ENCODE measurements at places on chromosomes 12 and 14. TPM values are rescaled to one million over a fixed set of nuclear protein-coding genes. Genes with fewer than 3 reads are reported as not detected.
A peak's percentile ranks its signal among the peaks of the same experiment; 100 is the strongest.

DNA sequence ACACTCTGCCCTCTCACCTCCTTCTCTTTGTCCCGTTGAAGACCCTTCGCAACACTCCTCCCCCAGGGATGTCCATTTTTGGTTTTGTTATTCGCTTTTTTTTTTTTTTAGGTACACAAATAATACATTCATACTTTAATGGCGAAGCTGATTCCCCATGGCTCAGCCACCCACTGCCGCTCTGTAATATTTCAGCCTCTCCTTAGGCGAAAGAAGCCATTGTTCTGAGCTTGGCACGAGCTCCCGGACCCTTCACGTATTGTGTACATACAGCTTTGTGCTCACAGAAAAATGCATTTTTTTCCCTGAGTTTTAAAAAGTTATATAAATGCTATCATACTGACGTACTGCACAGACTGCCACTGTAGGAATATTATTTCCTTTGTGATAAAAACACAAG is 115.0 kb downstream of the TMEM132C start:
- no peak for DNase-seq

Gene LRRC10
- not detected for total RNA-seq

DNA sequence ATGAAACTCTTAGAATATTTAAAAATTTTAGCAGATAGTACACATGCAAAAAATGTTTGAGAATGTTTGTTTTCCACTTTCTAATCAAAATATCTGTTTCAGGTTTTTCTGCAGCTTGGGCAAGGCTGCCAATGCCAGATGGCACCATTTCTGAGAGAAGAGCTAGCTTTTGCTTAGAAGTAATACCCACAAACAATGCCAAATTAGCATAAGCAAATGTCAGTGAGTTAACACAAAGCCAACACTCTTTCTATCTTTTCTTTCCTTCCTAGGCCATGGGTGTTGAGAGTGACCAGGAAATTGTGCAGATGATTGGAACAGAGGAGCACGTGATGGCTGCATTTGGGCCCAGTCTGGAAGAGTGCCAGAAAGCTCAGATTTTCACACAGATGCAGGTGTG is 35.2 kb downstream of the POLR3B start:
- DNase-seq = no peak

GRCh38 chr14:52080808-52081755 is 12.2 kb upstream of the NID2 start:
- no peak for DNase-seq

GRCh38 chr14:95208598-95208997 is 51.3 kb upstream of the DICER1 start:
- no peak for DNase-seq

- DNase-seq = no peak
Observed at GRCh38 chr12:68332728-68333630, 817 bp upstream of the MDM1 start.

Gene KRT78
- not detected for total RNA-seq

Gene RILPL2
- total RNA-seq = 2.7 TPM

Gene KRT2
- total RNA-seq = not detected

GRCh38 chr14:60707858-60708257 is 16.3 kb downstream of the SIX4 start:
- no peak for DNase-seq

DNA sequence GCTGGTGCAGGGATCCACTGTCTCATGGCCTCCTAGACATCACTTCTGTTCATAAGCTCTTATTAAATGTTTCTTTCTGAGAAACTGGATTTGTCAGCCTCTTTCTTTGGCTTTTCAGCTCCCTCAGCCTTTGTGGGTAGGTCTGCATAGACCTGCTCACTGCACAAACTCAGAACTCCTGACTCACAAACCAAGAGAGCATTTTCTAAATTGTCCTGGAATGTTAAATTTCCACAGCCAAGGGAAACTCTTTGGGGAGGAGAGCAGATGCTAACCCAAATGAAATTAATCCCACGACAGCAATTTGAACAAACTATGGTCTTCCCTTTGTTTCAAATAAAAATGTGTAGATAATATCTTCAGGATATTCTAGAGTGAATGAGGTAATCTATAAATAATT is 19.5 kb upstream of the CERS5 start:
- DNase-seq = no peak

- no peak for DNase-seq
Observed at GRCh38 chr12:54749191-54749818, 101.1 kb upstream of the DCD start.

Gene PZP
- 0.70 TPM for total RNA-seq

- DNase-seq = no peak
Observed at GRCh38 chr12:14369311-14369710, 3.8 kb downstream of the ATF7IP start.

- DNase-seq = peak; percentile 89
Observed at GRCh38 chr12:88580051-88580871, at the start of gene KITLG. Gene KITLG (minus strand): TSS chr12:88580471. CDS start chr12:88580278, 193 bp downstream.

DNA sequence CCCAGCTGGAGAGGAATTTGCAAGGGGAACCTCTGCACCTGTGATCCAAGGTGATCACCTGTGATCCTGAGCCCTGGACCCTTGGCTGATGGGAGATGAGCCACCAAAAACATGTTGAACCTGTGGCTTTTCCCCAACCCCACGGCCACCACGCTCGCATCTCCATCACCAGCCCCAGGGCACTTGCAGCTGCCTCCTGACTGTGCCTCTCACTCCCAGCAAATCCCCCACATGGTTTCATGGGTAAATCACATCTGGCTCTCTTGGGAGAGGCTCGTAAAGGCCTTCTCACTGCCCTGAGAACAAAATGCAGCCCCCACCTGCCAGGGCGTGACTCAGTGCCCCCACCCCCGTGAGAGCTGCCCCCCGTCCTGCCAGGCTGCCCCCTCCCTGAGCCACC is 76.0 kb downstream of the RFLNA start:
- DNase-seq = no peak

GRCh38 chr14:30757082-30757481 is 117.3 kb upstream of the COCH start:
- DNase-seq = no peak

Measured in left lobe of liver (tissue), 2 donors.